ENCODE measurements at places on chromosomes 7 and 10.

- no peak for DNase-seq
Observed at GRCh38 chr7:91940171-91940570, 491 bp upstream of the AKAP9 start.

GRCh38 chr7:42774436-42774835 is 137.4 kb downstream of the C7orf25 start:
- no peak for DNase-seq

GRCh38 chr10:119726676-119727261 is 919 bp downstream of the INPP5F start:
- no peak for DNase-seq

GRCh38 chr10:69394020-69394419 is 22.7 kb downstream of the TACR2 start:
- no peak for DNase-seq

- no peak for DNase-seq
Observed at GRCh38 chr10:34491678-34492077, 323.4 kb downstream of the PARD3 start.

GRCh38 chr7:143902332-143902899 is 440 bp upstream of the TCAF1 start:
- DNase-seq: no peak

DNA sequence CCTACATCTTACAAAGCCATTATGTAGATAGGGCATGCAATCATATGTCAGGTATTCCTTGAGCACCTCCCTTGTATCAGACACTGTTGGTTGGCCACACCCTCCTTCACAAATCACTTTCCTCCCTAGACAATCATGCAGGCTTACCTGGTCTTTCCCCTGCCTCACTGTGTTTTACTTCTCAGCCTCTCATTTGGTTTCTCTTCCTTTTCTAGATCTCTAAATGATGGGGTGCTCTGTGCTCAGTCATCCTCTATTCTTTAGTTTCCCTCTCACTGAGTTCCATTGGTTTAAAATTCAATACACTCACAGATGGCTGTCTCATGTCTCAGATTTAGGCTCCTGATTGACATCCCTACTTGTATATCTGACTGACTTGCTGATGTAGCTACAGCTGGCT is 31.4 kb downstream of the ANK3 start:
- no peak for DNase-seq

DNA sequence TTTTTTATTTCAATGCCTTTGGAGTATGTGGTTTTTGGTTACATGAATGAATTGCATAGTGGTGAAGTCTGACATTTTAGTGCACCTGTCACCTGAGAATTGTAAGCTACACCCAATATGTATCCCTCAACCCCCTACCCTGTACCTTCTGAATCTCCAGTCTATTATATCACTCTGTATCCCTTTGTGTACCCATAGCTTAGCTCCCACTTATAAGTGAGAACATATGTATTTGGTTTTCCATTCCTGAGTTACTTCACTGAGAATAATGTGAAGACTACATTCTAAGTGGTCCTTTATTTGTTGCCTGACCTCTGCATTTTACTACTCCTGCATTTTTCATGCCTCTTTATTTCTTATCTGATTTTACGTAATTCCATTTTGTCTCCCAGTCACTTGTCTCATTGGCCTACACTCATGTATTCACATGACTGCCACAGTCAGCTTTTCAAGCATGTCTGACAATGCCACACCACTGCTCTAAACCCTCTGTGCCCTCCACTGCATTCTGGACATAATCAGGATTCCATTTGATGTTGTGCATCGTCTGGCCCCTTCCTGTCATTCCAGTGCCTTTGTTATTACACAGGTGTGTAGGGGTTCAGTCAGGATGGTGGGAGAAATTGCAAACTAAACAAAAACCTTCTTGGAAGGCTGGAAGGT is 1325.5 kb downstream of the XPNPEP1 start:
- no peak for DNase-seq

GRCh38 chr7:93092757-93093370 is 24.9 kb downstream of the SAMD9 start:
- no peak for DNase-seq

DNA sequence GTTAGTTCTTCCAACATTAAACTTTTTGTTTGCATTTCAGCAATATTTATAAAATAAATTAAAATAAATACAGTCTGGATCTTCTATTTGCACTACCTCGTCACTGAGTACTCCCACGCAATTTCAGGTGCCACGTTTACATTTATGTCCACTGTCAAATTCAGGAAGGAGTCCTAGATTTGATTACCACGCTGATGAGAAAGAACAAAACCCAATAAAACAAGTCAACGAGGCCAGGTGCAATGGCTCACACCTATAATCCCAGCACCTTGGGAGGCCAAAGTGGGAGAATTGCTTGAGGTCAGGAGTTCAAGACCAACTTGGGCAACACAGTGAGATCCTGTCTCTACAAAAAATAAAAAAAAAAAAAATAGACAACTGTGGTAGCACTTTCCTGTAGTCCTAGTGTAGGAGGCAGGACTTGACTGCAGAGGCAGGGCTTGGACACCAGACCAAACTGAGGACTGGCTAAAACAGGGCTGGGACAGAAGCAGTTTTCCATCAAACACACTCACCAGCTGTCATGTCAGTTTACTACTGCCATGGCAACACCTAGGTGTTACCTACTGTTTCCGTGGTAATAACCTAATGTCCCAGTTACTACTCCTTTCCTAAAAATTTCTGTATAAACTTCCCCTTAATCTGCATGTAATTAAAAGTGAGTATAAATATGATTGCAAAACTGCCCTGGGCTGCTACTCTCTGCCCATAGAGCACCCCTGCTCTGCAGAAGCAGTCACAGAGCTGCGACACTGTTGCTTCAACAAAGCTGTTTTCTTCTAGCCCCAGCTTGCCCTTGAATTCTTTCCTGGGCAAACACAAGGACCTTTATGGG is 341.7 kb downstream of the PARD3 start:
- no peak for DNase-seq

DNA sequence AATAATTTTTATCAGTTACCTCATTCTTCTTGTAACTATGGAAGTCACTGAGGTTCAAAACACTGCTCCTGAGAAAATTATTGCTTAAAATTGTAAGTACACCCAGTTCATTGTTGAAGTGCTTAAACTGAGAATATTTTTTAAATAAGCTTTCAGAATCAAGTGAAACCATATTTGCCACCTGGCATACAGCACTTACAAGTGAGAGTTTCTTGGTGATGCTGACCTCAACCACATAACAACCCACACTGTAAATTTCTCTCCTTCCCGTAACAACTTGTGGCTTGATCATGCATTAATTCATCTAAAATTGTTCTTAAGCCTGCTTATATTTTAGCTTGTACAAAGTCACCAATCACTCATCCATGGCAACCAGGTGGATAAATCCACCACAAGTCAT is 34.0 kb downstream of the IMMP2L start:
- no peak for DNase-seq

GRCh38 chr7:2478399-2478785 is 2.2 kb upstream of the GRIFIN start:
- DNase-seq: no peak

DNA sequence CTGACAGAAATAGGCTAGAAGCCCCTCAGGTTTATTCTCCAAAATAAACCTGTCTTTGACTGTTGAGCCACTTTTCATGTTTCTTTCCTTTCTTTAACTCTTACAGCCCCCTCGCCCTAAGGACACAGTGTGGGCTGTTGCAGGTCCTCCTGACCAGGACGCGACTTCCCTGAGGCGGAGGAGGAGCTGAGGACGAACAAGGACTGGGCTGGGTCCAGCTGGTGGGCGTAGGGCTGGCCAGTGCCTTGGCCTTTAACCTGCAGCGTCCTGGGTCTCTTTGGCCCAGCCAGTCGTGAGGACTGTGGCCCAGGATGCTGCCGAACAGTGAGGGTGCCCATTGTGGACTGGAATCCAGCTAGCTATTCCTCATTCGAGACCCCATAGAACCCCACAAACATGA is 13.4 kb upstream of the BMS1 start:
- DNase-seq: no peak

DNA sequence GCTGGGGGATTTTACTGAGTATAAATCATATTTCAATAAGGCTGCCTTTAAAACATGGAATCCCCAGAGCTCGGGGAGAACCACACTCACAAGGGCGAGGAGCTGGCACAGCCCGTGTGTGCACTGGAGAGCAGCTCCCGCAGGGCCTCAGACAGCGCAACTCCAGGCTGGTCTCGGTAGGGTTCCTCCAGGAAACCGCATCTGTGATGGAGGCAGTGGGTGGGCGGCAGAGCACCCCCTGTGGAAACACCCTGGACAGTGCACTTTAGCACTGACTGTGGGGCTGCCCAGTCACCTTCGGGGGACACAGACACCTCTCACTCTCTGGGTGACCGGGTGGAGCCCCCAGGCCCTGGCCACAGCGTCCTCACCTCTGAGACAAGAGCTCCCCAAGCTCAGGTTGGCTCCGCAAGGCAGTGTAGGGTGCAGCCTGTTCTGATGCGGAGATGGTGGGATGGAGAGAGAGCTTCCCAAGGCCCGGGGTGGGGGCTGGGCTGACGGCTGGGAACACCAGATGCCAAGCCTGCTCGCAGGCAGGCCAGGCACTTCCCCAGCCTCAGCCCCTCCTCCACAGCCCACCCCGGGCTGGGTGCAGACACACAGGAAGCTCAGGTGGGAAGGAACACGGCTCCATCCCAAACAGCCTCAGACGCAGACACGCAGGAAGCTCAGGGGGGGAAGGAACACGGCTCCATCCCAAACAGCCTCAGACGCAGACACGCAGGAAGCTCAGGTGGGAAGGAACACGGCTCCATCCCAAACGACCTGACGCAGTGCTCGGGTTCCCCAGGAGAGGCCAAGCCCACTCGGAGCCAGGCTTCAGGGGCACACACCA is 224.4 kb downstream of the MAD1L1 start:
- DNase-seq: no peak

- DNase-seq: no peak
Observed at GRCh38 chr7:289209-289755, 688 bp upstream of the FOXL3 start.

DNA sequence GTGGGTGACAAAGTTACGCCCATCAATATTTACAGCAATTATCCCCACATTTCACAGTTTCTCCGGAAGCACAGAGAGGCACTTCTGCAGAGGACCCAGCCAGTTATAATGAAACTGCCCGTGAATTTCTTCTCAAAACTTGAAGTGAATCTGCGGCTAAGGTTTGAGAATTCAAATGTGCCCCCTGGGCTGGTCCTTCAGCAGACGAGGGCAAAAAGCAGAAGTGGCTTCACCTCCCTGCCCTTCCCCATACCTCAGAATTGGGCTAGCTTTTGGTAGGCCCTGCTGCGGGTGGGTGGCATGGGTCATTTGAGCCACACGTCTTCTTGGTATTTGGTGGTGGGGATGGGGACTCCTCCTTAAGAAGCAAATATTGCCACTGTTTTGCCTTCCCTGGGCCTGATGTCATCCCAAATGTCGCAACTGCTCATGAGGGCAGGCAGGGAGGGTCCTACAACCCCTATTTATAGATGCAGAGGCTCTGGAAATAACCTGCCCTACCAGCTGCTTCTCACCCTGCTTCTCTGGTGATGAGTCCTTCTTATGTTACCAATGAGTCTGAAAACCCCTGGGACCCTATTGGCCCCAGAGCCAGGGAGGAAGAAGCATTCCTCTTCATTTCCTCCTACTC is 16.6 kb upstream of the WDFY4 start:
- no peak for DNase-seq

DNA sequence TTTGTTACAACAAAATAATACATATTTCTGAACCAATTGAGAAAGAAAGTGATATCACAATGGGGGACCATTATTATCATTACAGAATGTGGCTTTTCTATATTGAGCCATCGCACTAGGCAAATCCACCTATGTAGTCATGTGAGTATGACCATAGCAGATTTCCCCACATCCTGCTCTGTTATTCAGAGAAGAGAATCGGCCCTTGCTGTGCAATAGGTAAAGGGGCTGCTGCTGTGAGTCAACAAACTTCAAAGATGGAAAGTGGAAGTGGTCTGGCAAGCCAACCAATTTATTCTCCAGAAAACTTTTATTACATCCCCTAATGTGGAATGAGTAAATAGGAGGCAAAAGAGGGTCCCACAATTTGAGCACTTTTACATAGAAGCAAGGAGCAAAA is 573.4 kb downstream of the ETV1 start:
- no peak for DNase-seq

DNA sequence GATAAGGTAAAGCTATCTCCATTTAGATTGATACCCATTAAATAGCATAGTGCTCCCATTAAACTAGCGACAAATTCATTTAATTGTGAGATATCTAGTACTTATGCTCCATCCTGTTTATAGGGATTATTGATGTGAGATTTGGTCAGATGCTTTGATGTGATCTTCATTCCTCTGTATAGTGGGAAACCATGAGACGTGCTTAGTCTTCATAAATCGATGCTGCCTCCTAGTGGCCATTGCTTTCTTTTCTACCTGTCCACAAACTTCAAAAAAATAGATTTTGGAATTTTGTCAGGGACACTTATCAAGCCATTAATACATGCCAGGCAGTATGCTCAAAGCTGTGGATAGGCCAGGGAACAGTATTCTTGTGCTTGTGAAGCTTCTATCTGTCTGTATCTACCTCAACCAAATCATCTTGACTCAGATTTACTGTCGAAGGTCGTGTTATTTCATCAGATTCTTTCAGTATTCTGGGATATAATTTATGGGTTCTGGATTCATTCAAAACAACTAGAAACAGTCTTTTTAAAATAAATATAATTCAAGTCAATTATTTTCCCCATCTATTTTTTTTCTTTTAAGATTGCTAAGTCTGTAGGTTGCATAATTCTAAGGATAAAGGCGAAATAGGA is 12.0 kb downstream of the LSM8 start:
- DNase-seq: no peak
